ENCODE measurements at places on chromosomes 5 and 9. TPM values are rescaled to one million over a fixed set of nuclear protein-coding genes. Genes with fewer than 3 reads are reported as not detected.

The PAX5 gene
- polyA plus RNA-seq: not detected

The C1QTNF2 gene
- 0.05 TPM for polyA plus RNA-seq

- DNase-seq: no peak
Measured at GRCh38 chr9:33469891-33470290, 3.8 kb downstream of the NOL6 start.

DNA sequence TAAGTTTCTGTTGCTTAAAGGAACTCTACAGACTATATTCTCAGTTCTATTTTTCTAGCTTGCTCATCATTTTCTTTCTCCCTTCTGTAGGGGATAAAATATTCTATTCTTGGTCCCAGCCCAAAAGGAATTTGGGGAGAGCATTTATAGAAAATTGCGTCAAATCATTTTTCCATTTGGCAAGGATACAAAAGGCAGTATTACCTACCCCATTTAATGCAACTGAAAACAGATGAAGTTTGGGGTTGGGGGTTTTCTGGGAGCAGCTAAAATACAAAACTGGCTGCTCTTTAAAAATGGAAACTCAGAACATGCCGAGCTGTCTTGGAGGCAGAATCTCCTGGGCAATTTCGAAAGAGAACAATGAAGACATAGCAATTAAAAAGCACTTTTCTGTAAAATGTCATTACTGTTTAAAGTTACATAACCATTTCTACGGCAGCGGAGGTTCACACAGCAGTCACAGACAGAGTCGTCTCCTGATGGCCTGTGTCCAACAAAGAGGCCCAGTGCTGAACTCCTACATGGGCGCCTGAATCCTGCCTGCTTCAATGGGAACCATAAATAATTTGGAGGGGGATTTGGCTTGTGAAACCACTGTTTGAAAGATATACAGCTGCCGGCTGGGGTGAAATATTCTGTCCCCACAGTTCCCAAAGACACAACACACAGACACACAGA, 152.4 kb downstream of the BRINP1 start:
- no peak for DNase-seq

The IGFBPL1 gene
- not detected for polyA plus RNA-seq

GRCh38 chr5:34495178-34495577, 160.9 kb upstream of the RAI14 start:
- no peak for DNase-seq

DNA sequence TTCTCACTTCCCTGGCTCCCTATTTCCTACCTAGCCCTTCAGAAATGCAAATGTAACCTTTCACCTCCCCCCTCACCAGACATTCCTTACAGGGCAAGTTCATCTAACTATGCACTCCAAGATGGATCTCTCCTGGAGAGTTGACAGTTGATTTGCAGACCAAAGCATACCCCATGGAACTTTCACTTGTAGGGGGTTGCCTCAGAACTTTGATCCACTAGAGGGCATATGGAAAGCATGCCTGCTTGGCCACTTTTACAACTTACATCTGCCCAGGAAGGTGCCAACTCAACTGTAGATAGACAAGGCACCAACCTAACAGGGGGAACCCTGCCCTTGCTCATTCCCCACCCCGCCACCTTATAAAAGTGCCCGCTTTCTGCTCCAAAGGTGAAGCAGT, 187.8 kb downstream of the NXNL2 start:
- DNase-seq: no peak

The SPTLC1 gene
- 123 TPM for polyA plus RNA-seq

DNA sequence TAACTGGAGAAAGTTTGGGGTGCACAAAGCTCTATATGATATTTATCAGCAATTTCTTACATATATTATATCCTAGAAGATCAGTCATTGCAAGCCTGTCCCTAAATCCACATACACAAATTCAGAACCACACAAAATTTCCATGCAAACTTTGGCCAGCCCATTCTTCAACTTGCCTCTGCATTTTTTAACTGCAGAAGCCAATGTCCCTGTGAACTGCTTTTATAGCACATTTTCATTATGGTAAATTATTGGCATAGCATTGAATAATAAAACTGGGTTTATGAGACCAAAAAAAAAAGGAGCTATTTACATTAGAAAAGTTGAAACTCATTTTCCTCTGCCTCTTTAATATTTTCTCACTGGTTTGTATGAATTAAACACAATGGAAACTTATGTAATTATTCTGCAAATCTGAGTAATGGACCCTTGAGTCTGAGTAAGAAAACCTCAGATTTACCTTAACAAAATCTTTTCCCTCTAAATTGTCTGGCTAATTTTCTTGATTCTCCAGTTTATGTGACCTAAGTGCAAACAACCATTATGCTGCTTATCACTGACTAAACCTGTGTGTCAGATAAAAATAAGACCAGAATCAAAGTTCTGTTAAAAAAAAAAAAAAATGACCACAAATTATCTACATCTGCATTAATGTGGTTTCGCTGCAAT, 398.9 kb downstream of the EFNA5 start:
- no peak for DNase-seq

DNA sequence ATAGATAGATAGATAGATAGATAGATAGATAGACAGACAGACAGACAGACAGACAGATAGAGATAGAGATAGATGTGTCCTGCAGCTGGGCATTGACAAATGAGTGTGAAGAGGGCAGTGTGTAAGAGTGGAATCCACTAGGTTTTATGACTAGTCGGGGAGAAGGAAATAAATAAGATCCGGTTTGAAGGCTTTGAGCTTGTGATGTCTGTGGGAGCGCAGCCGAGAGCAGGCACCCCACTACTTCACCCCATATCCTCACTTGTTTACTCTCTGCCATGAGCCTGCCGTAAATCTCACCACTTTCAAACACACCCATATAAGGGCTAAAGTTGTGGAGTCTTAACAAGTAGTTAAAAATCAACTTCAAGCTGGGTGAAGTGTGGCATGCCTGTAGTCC, 1.4 kb upstream of the SUSD1 start:
- no peak for DNase-seq

- no peak for DNase-seq
Measured at GRCh38 chr5:146378986-146379385, 40.3 kb downstream of the POU4F3 start.

- no peak for DNase-seq
Measured at GRCh38 chr5:172321593-172321992, 38.0 kb upstream of the UBTD2 start.

- no peak for DNase-seq
Measured at GRCh38 chr5:132310141-132310834, 16.1 kb downstream of the SLC22A4 start.

The PCDHB10 gene
- 0.05 TPM for polyA plus RNA-seq

- DNase-seq: no peak
Measured at GRCh38 chr5:153490118-153491037, at the start of gene GRIA1. GRIA1 (plus strand) TSS chr5:153490670.

DNA sequence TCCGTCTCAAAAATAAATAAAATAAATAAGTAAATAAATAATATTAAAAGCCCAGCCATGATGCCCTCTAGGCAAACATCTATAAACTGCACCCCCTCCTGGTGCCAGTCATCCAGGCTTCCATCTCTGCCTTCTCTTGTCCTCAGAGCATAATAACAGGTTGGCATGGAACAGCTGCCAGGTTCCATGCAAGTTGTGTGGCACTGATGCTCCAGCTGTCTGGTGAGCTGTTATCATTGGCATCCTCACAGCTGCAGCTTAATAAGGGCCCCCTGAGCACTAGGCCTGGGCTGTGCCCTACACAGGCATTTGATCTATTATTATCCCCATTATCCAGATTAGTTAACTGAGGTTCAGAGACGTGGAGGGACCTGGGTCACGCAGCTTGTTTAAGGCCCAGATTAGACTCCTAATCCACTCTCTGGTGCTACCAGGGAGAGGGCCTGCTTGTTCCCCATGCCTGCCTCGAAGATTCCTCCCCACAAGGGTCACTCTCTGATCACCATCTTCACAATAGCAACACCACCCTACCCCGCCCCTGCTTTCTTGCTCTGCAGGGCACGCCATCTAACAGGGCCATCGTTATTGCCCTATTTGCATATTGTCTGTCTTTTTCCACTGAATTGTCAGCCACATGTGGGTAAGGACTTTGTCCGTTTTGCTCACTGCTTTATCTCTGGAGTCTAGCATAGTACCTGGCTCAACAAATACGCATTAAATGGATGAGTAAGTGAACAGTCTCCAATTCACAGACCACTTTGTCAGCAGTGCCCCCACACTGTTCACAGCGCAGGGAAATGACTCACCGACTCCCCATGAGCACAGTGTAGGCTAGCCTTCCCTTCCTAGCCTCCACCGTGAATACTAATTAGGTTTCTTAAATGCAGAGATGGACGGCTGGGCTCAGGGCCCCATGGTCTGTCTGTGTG, 1.5 kb upstream of the DNM1 start:
- no peak for DNase-seq

GRCh38 chr9:137067860-137068538, 2.4 kb downstream of the SAPCD2 start:
- DNase-seq: no peak

DNA sequence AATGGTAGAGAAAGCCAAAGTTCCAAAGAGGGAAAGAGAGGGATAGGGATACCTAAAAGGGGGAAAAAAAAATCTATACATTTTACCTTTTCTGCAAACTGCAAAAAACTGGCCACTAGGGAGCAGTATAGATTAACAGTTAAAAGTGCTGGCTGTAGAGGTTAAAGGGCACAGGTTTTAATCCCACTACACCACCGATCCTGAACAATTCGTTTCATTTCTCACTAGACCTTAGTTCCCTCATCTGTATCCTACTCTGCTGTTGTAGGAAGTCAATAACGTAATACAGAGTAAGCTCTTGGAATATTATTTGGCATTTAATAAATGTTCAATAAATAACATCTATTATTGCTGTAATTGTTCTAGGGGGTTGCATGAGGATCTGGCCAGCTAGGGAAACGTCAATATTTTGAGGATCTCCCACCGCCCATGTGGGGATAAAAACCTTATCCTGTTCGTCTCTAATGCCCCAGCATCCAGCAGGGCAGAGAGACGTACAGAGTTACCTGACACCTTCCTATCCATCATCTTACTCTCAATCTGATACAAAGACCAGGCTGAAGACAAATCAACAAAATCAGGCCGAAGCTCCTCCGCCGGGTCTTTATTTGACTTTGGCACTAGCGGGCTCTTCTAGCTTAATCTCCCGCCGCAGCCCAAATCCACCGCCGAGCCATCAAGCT, 757 bp downstream of the CDC26 start:
- DNase-seq: no peak

The TAF11L5 gene
- not detected for polyA plus RNA-seq

DNA sequence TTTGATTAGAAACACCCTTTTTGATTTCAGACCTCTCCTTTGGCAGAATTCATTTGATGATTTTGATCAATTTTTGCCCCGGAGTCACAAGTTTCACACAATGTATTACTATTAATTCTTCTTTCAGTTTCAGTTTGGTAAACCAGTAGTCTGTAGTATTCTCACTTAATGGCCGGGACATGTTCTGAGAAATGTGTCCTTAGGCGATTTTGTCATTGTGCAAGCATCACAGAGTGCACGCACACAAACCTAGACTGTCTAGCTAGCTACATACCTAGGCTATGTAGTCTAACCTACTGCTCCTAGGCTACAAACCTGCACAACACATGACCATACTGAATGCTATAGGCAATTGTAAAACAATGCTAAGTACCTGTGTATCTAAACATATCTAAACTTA, 662.5 kb downstream of the IRX1 start:
- no peak for DNase-seq

The F2RL2 gene
- not detected for polyA plus RNA-seq

DNA sequence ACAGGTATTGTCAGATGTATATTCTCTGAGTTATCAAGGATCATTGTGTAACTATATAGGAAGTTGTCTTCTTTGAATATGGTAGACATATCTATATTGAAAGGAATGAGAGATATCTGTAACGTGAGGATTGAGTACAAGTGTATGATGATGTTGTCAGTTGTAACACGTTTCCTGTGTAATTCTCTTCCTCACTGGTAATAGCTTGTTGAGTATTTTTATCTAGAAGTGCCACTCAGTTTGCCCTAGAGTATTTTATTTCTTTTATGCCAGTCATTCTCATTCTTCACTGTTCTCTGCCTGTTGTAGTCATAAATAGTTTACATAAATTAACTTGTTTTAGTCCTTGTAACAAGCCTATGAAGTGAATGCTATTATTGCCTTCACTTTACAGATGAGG, 172.1 kb downstream of the BAAT start:
- no peak for DNase-seq

DNA sequence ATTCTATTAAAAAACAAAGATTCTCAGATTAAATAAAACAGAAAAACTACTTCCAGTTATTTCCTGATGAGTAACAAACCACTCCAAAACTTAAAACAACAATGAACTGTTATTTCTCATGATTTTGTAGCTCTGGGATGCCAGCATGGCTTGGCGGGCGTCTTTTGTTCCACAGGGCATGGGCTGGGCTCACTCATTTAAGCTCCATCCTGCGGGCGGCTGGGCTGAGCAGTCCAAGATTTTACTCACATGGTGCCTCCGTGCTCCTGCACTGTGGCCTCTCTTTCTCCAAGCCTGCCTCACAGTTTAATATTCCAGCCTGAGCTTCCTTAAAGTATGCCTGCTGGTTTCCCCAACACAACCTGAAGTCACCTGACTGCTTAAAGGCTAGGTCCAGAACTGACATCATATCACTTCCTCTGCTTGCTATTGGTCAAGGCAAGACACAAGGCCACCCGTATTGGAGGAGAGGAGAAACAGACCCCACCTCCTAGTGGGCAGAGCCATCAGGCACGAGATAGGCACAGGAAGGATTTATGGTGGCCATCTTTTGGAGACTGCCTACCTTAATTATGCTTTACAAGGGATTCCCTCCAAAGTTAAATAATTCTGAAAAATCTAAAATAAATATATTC, 41.6 kb upstream of the ZBTB43 start:
- DNase-seq: no peak

The ANXA1 gene
- 972 TPM for polyA plus RNA-seq

DNA sequence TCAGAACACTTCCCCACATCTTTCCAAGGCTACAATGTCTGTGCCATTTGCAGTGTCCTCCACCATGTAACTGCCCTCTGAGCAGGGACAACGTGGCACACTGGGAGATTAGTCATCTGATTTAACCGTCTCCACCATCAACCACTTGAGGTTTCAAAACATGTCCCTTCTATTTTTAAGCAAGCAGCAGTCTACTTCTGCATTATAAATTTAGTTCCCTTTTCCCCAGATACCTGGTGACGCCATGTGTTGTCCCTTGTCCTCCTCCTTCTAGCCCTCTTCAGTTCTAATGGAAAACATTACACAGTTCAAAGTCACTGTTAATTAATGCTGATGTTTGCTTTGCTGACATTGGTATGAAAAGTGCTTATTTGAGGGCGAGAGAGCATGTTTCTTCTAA, 52.8 kb downstream of the ATP10B start:
- no peak for DNase-seq

The BTNL3 gene
- polyA plus RNA-seq: not detected

GRCh38 chr9:113963696-113964494, 87.8 kb downstream of the ZNF618 start:
- no peak for DNase-seq

The CENPK gene
- 3.2 TPM for polyA plus RNA-seq

Data from keratinocyte (primary cell).